ENCODE measurements at places on chromosomes 3 and 15.
A peak's percentile ranks its signal among the peaks of the same experiment; 100 is the strongest.

DNA sequence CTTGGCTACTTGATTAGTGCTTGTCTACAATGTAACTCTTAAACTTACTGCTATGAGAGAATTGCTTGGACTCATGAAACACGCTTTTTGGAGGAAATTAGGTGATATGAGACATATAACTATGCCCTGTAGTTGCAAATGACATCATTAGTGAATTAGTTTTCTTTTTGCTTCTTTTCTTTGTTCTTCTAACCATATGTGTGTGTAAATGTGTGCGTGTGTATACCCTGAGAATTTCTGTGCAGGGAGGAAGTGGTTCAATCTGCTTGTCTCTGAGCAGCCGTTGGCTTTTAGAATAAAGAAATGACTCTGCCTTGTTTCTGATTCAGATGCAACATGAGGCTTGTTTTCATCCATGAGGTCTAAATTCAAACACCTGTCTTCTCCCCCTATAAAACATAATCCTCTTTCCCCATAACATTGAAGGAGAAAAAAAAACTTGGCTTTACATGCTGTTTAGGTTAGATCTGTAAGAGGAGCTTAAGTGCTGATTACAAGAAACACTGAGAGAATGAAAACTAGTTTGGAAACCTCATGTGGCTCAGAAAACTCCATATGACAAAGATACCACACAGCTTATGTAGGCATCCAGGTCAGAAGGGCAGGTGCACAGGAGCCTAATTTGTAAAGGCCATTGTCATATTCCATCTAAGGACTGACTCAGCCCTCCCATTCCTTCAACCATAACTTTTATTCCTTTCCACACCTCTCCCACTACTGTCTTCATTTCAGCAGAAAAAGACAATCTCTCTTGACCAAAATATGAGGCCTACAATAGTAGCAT lies 30.5 kb upstream of the BLM start:
- no peak for DNase-seq

GRCh38 chr3:86961297-86961696 lies 29.7 kb downstream of the VGLL3 start:
- DNase-seq, result no peak

DNA sequence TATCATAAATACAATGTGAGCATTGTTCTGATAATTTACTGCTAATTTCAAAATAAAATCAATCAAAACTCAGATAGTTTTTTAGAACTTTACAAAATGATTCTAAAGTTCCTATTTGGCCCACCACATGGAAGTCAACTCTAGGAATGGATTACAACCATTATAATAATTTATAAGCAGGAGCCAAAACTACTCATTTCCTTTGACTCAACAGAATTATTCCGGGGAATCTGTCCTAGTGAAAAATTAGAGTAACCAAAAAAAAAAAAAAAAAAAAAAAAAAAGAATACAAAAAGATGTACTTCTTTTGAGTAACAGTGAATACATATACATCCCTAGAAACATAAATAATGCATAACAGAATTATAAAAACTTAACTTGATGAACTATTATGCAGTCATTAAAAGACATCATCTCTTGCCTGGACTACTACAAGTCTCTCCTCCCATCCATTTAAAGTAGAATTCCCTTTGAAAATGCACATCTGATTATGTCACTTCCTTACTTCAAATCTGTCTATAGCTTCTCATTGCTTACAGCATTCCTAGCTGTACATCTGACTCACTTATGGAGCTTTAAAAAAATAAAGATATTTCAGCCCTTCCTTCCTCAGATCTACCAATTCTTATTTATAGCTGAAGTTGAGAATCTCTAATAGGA lies 43.4 kb downstream of the HDGFL3 start:
- DNase-seq, result no peak

- no peak for DNase-seq
Measured at GRCh38 chr3:128804811-128805155, 74.6 kb upstream of the ACAD9 start.

GRCh38 chr3:149459491-149460059 lies 14.9 kb upstream of the TM4SF4 start:
- DNase-seq, result no peak

- no peak for DNase-seq
Measured at GRCh38 chr15:36763685-36764084, 184.3 kb downstream of the CDIN1 start.

- no peak for DNase-seq
Measured at GRCh38 chr15:79157631-79158592, 67.3 kb upstream of the RASGRF1 start.

DNA sequence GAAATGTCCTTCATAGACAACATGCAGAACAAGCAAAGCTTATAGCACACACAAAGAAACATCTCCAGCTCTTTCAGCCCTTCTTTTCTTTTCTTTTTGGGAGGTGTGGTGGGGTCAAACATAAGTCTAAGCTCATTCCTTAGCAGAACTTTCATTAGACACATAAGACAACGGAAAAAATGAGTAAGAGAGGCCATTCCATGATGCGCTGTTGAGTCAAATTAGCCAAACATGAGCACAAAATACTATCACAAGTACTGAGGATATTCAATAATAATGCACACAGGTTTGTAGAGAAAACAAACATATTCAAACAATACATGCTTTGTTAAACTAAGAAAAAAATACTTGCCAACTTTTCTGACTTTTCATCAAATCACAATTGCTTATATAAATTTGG lies 83.0 kb downstream of the PLOD2 start:
- no peak for DNase-seq

DNA sequence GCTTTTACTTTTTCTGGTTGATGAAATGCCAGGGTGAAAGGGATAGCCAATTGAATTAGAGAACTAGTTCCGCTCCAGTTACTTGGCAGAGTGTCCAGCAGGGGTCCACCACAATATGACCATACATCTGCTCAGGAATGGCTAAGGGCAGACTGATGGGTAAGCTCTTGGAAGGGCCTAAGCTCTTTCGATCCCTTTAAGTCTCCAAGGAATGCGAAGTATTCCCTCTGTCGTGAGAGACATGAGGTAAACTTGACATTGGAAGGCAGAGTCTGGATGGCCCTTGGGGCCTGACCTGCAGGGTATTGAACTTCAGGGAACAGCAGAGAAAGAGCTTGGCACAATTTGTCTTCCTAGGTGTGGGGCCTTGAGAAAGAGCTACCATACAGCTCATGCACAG lies 805.8 kb downstream of the PLOD2 start:
- DNase-seq, result no peak

- DNase-seq, result no peak
Measured at GRCh38 chr3:24272408-24272807, 222.2 kb downstream of the THRB start.

DNA sequence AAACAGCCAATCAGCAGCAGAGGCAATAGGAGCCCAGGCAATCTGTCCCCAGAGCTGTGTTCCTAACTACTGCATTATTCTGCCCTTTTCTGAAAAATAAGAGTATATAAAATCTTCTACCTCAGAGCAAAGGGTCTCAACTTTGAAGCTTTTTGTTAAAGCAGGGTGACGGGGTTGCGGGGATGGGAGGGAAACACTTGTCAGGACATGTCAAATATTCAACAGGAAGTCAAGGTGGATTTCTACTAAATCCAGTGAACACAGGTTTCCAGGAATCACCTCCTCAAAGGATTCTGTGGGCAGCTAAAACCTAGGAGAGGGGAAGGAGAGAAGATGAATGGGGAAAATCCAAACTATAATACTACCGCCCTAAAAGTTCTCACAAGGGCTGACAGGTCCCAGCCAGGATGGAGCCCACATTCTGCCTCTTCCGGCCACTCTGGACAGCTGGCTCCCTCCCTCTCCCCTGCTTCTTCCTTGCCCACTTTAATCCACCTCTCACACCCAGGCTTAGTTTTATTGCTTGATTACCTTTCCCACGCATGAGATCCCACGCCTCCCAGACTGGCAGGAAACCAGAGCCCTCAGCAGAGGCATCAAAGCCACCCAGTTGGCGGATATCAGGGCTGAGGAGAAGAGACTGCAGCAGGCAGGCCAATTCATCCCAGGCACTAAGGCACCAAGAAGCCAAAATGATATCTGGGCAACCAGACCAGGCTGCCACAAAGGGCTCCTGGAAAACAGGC lies 77.2 kb downstream of the OSBPL10 start:
- DNase-seq, result peak; percentile 69

DNA sequence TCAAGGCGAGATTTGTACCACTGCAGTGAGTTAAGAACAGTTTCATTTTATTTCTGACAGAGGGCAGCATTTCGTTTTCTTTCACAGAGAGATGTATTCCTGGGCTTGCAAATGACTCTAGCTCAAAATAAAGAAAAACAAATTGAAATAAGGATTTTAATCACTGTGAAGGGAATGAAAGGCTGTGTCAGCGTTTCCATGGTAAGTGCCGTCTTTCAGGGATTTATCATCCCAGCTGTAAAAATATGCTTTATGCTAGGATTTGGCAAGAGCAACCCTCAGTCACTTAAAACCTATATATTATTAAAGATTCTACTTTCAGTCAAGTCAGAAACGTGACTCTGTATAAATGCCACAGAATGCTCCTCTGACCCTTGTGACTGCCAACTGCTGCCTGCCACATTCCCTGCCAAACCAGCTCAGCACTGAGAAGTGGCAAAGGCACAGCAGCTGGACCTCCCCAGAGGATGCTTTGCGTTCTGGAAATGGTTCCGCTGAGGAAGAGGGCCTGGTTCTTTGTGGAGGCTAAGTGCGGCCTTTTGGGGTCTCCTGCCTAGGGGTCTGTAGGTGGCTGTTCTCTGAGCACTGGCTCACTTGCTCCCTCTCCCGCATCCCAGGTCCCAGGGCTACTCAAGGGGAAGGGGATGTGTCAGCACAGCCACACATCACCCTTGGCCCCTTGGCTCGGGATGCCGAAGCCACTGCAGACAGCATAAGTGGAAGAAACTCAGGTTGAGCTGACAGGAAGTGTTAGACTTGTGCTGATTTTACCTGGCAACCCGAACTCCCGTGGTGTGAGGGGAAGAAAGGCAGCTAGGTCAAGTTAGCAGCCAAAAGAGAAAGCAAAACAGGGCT lies 56.6 kb upstream of the POMGNT2 start:
- DNase-seq, result peak; percentile 16

DNA sequence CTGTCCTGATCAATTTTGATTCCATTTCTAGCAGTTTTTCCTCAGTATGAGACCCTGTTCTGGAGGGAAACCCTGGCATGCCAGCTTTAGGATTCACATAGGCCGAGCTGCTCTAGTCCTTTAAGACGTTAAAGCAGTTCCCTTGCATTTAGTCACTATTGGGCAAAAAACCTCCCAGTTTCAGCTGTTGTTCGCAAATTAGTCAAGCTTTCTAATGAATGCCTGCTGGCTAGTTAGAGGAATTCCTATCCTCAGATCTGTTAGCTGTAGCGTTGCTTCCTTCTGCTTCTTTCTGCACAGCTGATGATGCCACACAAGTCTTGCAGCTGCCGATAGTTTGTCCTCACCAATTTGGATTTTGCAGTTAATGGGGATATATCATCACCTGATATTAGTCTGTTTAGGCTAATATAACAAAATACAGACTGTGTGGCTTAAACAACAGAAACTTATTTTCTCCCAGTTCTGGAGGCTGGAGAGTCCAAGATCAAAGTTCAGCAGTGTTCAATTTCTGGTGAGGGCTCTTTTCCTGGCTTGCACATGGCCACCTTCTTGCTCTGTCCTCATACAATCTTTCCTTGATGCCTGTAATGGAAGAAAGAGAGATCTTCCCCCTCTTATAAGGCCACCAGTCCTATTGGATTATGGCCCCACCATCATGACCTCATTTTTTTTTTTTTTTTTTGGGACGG lies 7.5 kb upstream of the UBL7 start:
- no peak for DNase-seq

DNA sequence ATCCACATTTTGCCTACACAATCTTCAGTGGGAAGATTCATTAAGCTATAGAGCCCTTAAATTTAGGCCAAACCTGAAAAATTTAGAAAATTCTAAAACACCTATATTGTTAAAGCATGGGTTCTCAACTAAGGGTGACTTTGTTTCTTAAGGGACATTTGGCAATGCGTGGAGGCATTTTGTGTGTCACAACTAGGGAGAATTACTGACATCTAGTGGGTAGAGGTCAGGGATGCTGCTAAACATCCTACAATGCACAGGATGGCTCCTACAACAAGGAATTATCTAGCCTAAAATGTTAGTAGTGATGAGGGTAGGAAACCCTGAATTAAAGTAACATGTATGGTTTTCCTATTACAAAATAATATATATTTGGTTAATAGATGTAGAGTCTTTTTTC lies 55.8 kb downstream of the TBC1D5 start:
- DNase-seq, result peak; percentile 30

DNA sequence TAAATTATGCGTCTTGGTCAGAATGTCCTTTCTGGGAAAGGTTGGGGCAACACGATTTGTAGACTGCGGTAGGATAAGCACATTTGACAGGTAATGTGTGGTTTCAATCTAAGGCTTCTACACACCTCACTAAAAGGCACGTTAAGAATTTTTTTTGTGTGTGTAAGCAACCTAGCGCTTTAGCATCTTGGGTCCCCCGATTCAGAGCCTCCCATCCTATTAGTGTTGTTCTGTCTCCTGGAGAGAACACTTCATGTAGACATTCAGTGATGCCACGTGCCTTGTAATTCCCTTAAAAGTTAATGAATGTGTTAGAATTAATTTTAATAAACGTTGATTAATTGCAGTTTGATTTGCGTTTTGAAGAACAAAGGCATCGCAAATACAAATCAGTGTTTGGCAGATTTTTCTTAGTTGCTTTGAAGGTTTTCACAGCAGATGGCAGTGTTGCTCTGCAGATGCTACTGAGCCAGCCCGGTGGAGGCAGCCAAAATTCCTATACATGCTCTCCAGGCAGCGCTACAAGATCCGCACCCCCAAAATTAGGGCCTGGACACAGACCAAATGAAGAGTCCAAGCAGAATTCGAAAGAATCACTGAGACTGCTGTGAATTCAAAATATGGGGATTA lies 63.5 kb downstream of the OTOL1 start:
- DNase-seq, result peak; percentile 68

DNA sequence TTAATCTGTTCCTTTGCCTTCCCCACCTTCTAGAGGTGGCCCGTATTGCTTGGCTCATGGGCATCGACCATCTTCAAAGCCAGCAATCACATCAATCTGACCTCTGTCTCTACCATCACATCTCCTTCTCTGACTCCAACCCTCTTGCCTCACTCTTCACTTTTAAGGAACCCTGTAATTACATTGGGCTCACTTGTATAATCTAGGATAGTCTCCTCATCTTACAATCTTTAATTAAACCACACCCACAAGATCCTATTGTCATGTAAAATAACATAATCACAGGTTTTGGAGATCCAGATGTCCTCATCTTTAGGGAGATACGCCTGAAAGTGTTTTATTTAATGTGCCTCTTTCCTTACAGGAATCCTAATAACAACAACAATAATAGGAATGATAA lies 234.5 kb downstream of the ERC2 start:
- no peak for DNase-seq
